ENCODE measurements at places on chromosomes 12 and 14.

DNA sequence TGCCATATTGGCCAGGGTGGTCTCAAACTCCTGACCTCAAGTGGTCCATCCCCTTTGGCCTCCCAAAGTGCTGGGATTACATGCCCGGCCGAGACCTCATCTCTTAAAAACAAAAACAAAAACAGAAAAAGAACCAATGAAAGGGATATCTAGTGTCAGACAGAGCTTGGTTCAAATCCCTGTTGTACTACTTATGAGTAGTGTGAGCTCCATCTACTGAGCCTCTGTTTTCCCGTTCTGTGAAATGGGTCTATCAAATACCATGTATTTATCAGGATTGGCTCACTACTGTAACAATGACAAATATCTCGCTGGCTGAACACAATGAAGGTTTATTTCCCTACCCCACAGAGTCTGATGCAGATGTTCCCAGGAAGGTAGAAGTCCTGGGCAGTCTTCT, 36.9 kb upstream of the HNF1A start:
- DNase-seq = no peak

DNA sequence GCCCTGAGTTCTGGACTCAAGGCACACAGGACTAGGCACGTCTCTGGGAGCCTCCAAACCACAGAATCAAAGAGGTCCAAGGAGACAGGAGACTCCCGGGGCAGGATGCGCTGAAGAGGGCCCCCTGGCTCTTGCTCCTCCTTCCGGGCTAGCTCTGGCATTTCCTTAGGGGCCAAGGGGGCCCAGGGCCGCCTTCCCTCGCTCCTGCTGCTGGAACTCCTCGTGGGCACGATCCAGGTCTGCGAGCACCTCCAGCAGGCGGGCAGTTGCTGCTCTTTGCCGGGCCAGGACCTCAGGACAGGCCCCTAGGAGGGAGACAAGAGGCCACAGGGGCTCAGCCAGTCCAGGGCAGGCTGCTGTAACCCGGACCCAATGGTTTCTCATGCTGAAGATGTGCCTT, 35.8 kb downstream of the RASAL1 start:
- DNase-seq = no peak

DNA sequence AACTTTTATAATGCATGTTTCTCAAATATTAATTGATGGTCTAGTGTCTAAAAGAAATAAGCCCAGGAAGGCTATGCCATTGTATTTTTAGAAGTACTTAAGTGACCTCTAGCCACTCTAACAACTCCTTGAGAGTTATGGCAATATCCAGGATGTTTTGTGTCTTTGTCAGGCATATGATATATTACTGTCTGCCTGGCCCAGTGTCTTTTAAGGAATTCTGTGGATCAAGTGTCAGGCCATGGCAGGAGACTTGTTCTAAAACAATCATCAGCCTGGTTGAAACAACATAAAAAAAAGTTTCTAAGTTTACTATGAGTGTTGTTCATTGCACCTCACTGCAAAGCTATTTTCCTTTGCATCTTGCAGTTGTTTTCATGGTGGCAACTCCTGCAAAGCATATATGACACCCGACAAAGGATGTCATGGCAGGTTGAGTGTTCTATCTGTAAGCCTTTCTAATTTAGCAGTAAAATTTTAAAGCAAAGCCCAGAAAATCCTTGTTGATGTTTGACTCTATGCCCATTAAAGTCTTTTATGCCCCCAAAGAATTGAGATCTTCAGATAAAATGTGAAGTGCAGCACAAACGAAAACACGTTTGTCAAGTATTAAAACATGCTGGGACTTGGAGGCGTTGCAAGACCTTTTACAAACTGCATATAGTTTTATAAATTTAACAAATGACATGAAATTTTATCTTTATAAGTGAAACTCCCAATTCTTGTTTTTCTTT, 89.5 kb upstream of the SLC38A2 start:
- DNase-seq = no peak

GRCh38 chr12:51714666-51715065, 123.6 kb downstream of the SCN8A start:
- DNase-seq = no peak

DNA sequence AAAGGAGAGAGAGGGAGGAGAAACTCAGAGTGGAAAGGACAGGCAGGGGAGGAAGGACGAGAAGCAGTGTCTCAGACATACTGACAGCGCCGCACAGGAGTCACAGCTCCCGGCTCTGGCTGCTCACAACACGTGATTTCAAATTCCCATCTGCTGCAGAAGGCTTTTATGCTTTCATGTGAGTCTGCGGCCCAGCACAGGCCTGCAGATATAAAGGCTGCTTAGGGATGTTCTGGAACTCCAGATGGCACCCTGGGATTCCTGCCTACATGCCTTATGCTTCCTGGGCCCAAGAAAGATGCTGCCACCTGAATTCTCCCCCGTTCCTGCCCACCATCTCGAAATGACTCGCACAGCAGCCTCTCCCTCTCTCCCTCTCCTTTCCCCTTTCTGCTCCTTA, 89.6 kb downstream of the NUAK1 start:
- no peak for DNase-seq

GRCh38 chr14:68292441-68293215, 473.0 kb downstream of the RAD51B start:
- no peak for DNase-seq
